ENCODE measurements at places on chromosomes 13 and 19. TPM values are rescaled to one million over a fixed set of nuclear protein-coding genes. Genes with fewer than 3 reads are reported as not detected.

LILRB5 gene
- total RNA-seq = not detected

DAND5 gene
- total RNA-seq = 0.21 TPM

CTXN1 gene
- total RNA-seq = 0.31 TPM

EBI3 gene
- total RNA-seq = not detected

ZNF296 gene
- 6.2 TPM for total RNA-seq

FPR2 gene
- total RNA-seq = not detected

ZNF559 gene
- 18.0 TPM for total RNA-seq

CCDC122 gene
- 0.68 TPM for total RNA-seq

C13orf42 gene
- total RNA-seq = not detected

RASL11A gene
- total RNA-seq = 0.92 TPM

MFSD12 gene
- total RNA-seq = 61.0 TPM

GRCh38 chr13:97751477-97751876 is 202.0 kb upstream of the IPO5 start:
- H3K4me1 ChIP-seq = no peaks in the 10 kb centered on the region
- no peak for DNase-seq
- peaks cover 1% of the 10 kb centered on the region for H3K27me3 ChIP-seq
- H3K36me3 ChIP-seq = no peaks in the 10 kb centered on the region
- H3K4me3 ChIP-seq = no peak overlapping the region

- no peak overlapping the region for H3K27ac ChIP-seq
- H3K4me1 ChIP-seq = no peaks in the 10 kb centered on the region
- H3K27me3 ChIP-seq = no peaks in the 10 kb centered on the region
- H3K36me3 ChIP-seq = no peaks in the 10 kb centered on the region
- DNase-seq = no peak
Observed at GRCh38 chr13:57437587-57437986, 194.0 kb upstream of the PCDH17 start.

DNA sequence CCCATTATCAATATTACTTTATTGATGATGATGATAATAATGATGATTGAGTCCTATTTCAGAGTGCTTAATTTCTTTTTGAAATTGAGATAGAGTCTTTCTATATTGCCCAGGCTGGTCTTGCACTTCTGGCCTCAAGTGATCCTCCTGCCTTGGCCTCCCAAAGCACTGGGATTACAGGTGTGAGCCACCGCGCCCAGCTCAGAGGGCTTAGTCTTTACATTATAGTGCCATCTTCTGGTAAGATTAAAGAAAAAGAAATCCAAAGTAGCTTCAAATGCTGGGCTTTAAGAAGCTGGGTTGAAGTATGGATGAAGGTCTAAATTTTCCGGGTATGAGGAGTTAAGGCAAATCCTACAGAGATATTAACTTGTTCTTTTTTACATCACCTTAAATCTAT is 3.4 kb upstream of the ZNF333 start:
- peaks cover 3% of the 10 kb centered on the region for H3K27me3 ChIP-seq
- peaks cover 17% of the 10 kb centered on the region for H3K4me1 ChIP-seq
- DNase-seq = peak; percentile 39
- no peak overlapping the region for H3K27ac ChIP-seq
- H3K4me3 ChIP-seq = no peak overlapping the region
- H3K36me3 ChIP-seq = no peaks in the 10 kb centered on the region

DNA sequence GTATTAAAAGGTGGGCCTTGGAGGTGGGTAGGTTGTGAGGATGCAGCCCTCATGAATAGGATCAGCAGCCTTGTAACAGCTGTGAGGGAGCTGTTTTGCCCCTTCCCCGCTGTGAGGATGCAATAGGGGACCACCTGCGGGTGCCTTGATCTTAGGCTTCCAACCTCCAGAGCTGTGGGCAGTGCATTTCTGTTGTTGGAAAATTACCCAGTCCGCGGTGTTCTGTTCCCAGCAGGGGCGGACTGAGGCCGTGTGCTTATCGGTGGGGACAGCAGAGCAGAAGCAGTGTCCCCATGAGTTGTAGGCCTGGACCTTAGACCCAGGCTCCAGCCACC is 54.8 kb upstream of the TEX29 start:
- peaks cover 5% of the 10 kb centered on the region for H3K4me1 ChIP-seq
- peaks cover 16% of the 10 kb centered on the region for H3K36me3 ChIP-seq
- no peak overlapping the region for H3K4me3 ChIP-seq
- DNase-seq = no peak
- no peak overlapping the region for H3K27ac ChIP-seq

DNA sequence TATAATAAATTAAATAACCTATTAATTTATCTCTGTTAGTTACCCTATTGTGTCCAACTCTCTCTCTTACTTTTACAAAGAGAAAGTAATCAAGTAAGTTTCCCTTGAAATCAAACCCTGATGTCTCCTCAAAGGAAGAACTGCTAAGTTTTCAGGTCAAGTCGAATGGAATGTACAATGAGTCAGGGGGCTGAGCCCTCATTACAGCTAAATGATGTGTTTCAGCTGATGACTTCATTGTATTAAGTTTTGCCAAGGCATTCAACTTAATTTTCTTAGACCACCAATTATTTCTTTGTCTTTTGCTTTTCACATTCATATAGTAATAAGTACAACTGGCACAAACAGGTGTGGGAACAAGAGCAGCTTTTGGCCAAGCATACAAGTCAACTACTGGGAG is 54.7 kb upstream of the DCT start:
- H3K4me1 ChIP-seq = peaks cover 16% of the 10 kb centered on the region
- peaks cover 2% of the 10 kb centered on the region for H3K27me3 ChIP-seq
- no peak overlapping the region for H3K4me3 ChIP-seq
- no peak for DNase-seq
- no peak overlapping the region for H3K27ac ChIP-seq

DNA sequence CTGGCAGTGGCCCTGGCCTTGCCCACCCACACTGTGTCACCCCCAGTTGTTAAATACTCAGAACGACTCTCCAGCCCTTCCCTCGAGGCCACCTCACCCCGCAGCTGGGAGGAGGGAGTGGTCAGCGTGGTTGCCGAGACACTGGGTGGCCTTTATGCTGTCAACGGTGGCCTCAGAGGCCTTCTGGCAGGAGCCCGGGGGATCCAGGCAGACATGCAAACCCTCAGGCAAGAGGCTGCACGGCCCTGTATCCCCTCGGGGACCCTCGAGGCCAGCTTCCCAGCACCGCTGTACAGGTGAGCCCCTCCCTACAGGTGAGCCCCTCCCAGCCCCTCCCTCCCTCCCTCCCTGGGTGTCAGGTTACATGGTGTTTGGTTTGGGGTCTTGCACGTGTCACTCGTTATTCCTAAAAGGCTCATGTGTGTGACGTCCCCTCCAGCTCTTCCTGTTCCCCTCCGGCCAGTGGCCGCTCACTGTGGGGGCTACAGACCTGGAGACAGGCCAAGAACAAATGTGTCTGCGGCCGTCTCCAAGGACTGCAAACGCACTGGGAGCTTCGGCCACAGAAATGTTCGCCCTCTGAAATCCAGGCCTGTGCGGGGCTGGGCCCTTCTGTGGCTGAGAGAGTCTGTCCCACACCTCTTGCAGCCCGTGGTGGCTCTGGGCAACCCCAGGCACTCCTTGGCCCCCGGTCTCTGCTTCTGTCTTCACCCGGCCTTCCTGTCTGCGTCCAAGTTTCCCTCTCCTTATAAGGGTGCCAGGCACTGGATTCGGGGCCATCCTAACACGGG is at the start of gene TEKTIP1:
Gene TEKTIP1, plus strand, starts transcription at position 210 of the 791 bp plus-strand sequence. Its CDS starts 4 bp downstream, at position 214.
- peak within 1 kb of the TSS; percentile 34 for H3K27ac ChIP-seq
- no peaks in the 10 kb centered on the region for H3K4me1 ChIP-seq
- H3K4me3 ChIP-seq = no peak within 1 kb of the TSS
- H3K36me3 ChIP-seq = peaks cover 36% of the 10 kb centered on the region

GRCh38 chr13:90454002-90454636 is 893.4 kb upstream of the MIR17HG start:
- no peak overlapping the region for H3K27ac ChIP-seq
- H3K4me1 ChIP-seq = no peaks in the 10 kb centered on the region
- H3K27me3 ChIP-seq = no peaks in the 10 kb centered on the region

- H3K4me1 ChIP-seq = peaks cover 6% of the 10 kb centered on the region
- H3K27me3 ChIP-seq = peaks cover 3% of the 10 kb centered on the region
- no peaks in the 10 kb centered on the region for H3K36me3 ChIP-seq
Observed at GRCh38 chr19:28686756-28687155, 526.2 kb downstream of the UQCRFS1 start.

GRCh38 chr19:55486971-55487923 is 989 bp upstream of the SSC5D start:
- no peaks in the 10 kb centered on the region for H3K36me3 ChIP-seq
- no peaks in the 10 kb centered on the region for H3K27me3 ChIP-seq
- peaks cover 13% of the 10 kb centered on the region for H3K4me1 ChIP-seq
- H3K27ac ChIP-seq = peak overlapping the region; percentile 46

GRCh38 chr13:49140910-49141611 is 79.1 kb upstream of the MLNR start:
- H3K4me3 ChIP-seq = no peak overlapping the region
- no peak for DNase-seq
- peaks cover 15% of the 10 kb centered on the region for H3K4me1 ChIP-seq

GRCh38 chr19:13841962-13842290 is 35.0 kb upstream of the NANOS3 start:
- peaks cover 56% of the 10 kb centered on the region for H3K4me1 ChIP-seq
- peaks cover 38% of the 10 kb centered on the region for H3K36me3 ChIP-seq
- no peaks in the 10 kb centered on the region for H3K27me3 ChIP-seq
- peak overlapping the region; percentile 89 for H3K4me3 ChIP-seq
- DNase-seq = no peak
- peak overlapping the region; percentile 92 for H3K27ac ChIP-seq

Measured in activated CD8-positive, alpha-beta T cell treated with anti-CD3 and anti-CD28 coated beads, Interleukin-2, amount 10 ng/mL, durations not matched to agents 7 days and 5 days (primary cell).